ENCODE measurements at places on chromosomes 6 and 20.

GRCh38 chr20:24984961-24985640 is 7.5 kb downstream of the APMAP start:
- no peak for DNase-seq

- no peak for DNase-seq
Measured at GRCh38 chr20:49310705-49311104, 32.8 kb upstream of the ZNFX1 start.

DNA sequence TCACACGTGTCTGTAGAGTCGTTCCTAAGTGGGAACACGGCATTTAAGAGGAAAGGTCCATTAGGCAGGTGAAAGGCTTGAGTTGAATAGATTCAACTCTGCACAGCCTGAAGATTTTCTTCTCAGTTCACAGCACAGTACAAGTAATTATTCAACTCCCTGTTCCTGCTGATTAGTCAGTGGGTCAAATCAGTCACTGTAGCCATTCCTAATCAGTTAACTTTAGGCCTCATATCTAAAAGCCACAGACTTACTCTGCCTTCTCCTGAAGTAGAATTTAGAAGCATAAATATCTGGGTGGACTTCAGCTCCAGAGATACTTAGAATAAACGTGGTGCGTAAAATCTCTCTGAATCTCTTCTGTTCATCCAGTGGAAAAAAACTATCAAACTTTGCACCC is 872.4 kb downstream of the C6orf118 start:
- DNase-seq: no peak

- DNase-seq: peak; percentile 49
Measured at GRCh38 chr6:112018619-112019416, 35.1 kb upstream of the CCN6 start.

DNA sequence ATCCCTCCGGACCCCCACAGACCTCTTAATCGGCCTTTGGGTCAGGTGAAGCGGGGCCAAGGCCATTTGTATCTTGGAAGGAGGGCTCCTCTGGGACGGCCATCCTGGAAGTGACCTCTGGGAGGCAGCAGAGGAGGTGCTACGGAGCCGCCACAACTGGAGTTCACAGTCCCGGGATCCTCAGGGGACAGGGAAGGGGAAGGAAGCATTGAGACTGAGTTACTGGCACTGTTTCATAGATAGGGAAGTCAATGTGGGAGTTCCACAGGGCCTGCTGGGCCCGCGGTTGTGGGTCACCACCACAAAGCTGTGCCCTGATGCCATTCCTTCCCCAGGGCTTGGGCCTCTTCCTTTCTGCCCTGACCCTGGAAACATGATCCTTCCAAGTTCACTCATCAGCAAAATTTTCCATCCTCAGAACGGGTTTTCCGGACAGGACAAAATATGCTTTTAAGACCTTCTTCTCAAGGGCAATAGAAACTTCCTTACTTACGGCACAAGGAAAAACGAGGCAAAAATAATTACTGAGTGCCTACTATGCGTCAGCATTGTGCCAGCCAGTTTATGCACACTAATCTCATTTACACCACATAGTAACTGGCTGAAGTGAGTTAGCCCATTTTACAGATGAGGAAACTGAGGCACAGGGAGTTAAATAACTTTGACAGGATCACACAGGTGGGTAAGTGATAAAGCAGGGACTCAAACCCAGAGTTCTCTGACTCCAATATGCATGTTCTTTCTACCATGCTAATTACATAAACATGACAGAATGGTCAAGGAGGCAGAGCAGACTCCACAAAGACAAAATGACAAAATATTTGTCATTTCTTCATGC is 143.8 kb downstream of the UNC5CL start:
- DNase-seq: peak; percentile 44

DNA sequence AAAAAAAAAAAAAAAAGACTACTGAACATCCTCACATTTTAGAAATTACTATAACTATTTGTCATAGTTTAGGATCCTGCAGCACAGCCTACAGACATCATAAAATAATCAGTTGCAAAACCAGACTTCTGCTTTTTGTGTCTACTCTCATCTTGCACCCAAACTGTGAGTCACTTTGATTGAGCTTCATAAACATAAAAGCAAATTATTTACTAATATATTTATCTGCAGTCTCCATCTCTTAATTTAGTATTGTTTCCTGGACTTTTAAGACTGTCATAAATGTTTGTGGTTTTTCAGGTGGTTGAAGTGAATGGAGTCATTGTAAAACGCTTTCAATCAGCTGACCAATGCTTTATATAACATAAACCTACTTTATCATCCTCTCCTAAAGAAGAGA is 14.8 kb upstream of the CALHM6 start:
- DNase-seq: no peak

GRCh38 chr6:62775427-62776022 is 435.7 kb upstream of the FKBP1C start:
- no peak for DNase-seq

GRCh38 chr20:12821249-12821648 is 187.5 kb upstream of the SPTLC3 start:
- DNase-seq: no peak

DNA sequence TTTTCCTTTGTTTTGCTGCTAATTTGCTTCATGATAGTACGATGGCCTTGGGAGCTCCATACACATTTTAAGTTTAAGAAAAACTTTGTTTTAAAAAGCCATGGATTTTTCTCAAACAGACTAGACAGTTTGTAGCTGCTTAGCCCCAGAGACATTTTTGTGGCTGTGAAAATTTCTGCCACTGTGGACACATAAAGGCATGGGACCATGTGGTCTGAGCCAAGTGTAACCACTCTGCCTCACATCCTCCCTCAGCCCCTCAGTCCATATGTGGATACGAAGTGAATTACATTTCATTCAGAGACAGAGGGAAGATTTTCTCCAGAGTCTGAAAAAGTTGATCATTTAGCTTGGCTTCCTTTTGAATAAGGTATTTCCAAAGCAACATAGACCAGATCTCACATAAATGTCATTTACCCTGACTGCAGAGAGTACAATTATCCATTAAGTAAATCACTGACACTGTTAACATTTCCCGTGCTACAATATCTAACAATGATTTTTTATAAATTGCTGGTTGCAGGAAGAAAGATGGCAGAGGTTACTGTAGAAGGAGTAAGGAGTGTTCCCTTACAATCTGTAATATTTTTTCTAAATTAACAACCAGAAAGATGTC is 87.4 kb downstream of the GJA1 start:
- DNase-seq: no peak

DNA sequence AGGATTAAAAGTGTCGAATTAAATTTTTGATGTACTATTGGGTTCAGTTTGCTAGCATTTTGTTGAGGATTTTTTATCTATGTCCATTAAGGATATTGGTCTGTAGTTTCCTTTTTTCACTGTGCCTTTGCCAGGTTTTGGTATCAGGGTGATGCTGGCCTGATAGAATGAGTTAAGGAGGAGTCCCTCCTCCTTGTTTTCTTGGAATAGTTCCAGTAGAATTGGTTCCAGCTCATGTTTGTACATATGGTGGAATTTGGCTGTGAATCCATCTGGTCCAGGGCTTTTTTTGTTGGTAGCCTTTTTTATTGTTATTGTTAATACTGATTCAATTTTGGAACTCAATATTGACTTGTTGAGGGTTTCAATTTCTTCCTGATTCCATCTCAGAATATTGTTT is 141.8 kb downstream of the SIM1 start:
- no peak for DNase-seq

DNA sequence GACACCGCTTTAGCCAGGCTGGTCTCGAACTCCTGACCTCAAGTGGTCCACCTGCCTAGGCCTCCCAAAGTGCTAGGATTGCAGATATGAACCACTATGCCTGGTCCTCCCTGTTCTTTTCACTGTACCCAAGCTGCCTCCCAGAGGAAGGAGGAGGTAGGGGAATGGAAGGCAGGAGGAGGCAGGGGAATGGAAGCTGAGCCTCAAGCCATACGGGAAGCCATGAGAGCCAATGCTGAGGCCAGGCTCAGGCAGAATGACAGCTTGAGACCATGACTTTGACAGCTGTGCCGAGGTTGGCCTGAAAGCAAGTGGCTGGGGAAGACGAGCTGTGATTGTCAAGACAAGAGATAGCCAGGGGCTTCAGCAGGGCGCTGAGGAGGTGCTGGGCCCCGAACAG is 13.6 kb upstream of the ZNF335 start:
- no peak for DNase-seq

DNA sequence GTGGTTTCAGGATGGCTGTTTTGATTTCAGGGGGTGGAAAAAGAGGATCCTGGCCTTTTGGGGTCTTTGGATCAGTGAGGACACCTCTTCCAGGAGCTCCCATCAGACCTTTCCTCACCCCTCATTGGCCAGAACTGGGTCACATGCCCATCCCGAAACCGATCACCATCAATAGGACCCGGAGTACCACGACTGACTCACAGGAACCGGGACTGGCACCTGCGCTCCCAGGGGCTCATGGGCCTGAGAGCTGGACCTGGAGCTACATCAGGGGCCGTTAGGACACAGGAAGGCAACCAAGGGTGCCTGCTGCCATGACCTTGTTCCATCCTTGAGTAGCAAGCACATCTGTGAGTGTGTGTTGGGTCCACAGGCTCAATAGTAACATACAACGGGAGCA is 180.4 kb downstream of the BMP7 start:
- DNase-seq: no peak

DNA sequence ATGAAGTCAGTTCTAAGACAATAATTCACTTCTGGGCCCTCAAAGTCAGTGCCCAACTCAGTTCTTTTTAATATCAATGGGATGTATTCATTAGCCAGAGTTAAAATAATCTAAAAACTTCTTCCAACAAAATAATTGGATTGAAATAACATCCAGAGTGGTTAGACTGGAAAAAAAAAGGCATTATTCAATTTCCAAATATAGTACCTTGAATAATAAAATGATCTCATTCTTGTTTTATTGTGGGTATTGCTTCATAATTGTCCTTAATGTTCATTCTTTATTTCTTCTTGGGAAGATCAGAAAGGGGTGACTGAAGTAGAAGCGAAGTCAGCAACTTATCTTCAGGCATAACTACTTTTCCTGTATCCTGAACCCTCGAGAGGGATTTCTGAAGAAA is 85.1 kb upstream of the JARID2 start:
- peak; percentile 5 for DNase-seq

DNA sequence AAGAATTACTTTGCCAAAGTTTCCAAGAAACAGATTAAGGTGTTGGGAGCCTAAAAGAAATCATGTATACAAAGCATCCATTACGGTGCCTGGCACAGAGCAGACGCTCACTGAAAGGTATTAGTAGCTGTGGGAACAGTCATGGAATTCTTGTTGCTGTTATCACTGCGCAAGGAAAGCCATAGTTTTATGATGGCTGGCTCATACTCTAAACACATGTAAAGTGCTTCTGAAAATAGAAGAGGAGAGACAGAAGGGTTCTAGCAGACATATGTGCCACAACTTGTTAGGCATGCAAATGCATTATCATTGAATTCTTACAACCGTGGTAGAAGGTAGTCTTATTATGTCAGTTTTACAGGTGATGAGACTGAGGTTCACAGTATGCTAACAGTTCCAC is 112.4 kb downstream of the TENT5A start:
- DNase-seq: no peak

GRCh38 chr20:35063168-35063567 is 29.4 kb downstream of the TRPC4AP start:
- DNase-seq: no peak

DNA sequence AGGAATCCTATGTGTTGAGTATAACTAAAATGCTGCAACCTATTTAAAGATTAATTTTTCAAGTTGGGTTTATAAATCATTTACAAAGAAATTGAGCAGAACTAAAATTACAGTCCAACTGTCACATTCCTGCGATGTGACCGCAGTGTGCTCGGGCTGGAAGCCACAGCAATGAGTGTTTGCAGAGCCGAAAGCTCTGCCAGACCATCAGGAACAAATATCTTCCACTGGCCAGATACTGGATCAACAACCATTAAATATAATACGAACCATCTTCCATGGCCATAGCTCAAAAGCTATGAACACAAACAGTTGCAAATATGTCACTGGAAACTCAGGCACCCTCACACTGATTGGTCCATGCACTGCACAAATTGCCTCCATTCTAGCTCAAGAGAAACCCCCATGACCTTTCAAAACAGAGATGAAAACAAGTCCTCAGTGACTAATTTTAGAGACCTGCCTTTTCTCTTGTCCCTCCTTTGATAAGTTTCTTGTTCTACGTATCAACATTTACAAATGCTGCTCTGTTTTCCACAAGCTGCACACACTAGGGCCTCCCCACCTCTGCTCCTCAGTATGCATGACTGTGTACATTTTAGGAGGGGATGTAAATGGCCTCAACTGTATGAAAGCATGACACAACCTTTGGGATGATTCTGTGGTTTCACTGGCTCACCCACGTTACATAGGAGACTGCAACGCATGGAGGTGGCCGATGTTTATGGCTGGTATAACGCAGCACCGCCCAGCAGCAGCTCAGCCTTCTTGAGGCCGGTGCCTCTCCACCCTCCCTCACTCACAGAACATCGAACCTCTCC is 171.7 kb downstream of the WDR27 start:
- DNase-seq: peak; percentile 88

DNA sequence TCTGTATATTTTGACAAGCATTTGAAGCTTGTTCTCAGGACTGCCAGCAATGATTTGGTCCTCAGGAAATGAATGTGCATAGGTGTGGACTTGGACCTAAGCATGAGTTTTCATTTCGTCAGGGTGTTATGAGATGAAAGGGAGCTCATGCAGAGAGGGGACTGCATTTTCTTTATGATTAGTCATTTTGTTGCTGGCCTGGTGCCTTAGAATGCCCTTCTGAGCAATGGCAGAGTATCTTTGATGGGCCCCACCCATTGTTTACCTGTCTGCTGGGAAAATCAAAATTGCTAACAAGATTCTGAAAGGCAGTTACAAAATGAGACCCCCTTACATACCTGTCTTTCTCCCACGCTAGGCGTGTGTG is 51.5 kb upstream of the MTHFD1L start:
- DNase-seq: peak; percentile 59

GRCh38 chr6:138485586-138486248 is 13.6 kb downstream of the NHSL1 start:
- no peak for DNase-seq

- no peak for DNase-seq
Measured at GRCh38 chr20:33624399-33624798, 37.7 kb upstream of the C20orf144 start.

DNA sequence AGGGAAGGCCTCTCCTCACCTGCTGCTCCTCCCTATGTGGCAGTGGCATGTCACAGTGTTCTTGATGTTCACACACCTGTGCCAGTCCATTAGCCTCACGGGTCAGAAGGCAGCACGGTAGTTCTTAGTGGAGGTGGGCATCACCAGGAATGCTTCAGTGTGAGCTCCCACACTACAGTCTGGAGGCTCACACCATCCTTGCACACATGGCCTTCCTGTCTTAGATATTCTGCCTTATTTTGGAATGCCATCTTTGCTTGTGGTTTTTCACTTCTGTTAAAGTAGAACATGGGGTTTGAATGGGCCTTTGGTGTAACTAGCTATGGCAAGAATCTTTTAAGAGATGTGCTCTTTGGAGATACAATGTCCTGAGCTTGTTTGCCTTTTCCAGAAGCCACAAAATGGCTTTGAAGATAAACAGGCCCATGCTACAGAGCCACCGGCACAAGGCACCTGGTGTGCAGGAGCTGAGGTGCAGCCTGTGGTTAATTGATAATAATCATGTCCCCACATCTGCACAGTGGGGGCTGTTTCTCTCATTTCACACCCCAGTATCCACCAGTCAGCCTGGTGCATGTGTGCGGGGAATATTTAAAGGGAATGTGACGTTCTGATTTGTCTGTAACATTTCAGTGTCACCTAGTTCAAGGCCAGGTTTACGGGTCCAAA is 3.2 kb upstream of the SLC17A9 start:
- no peak for DNase-seq

Measured in fibroblast of the aortic adventitia (primary cell).